Osteoblast (primary cell): ENCODE measurements at places on chromosomes 16 and 17. TPM values are rescaled to one million over a fixed set of nuclear protein-coding genes. Genes with fewer than 3 reads are reported as not detected.
A peak's percentile ranks its signal among the peaks of the same experiment; 100 is the strongest.

ITGAD gene
- total RNA-seq, result not detected in 2 replicates

CRHR1 gene
- not detected in 2 replicates for total RNA-seq

- no peak overlapping the region for H3K4me3 ChIP-seq
- no peaks in the 10 kb centered on the region for H3K36me3 ChIP-seq
- H3K27me3 ChIP-seq, result peaks cover 29% of the 10 kb centered on the region
- no peak overlapping the region for H3K27ac ChIP-seq
These were observed 5.4 kb downstream of the TPSD1 start for GRCh38 chr16:1261131-1261892.

- H3K4me3 ChIP-seq, result peak overlapping the region; percentile 26
- peak overlapping the region; percentile 70 for H3K27ac ChIP-seq
- no peaks in the 10 kb centered on the region for H3K27me3 ChIP-seq
- DNase-seq, result no peak
- peaks cover 19% of the 10 kb centered on the region for H3K4me1 ChIP-seq
- H3K36me3 ChIP-seq, result peaks cover under 1% of the 10 kb centered on the region
These were observed 56.3 kb upstream of the ARL4D start for GRCh38 chr17:43342589-43342890.

GRCh38 chr16:50563989-50564388, 15.8 kb downstream of the NKD1 start:
- H3K4me1 ChIP-seq, result no peaks in the 10 kb centered on the region
- no peaks in the 10 kb centered on the region for H3K36me3 ChIP-seq
- DNase-seq, result no peak
- H3K27me3 ChIP-seq, result no peaks in the 10 kb centered on the region
- no peak overlapping the region for H3K4me3 ChIP-seq
